ENCODE measurements at places on chromosomes 3 and 15.

GRCh38 chr15:47786371-47786770, 69.1 kb downstream of the SEMA6D start:
- no peak for DNase-seq

DNA sequence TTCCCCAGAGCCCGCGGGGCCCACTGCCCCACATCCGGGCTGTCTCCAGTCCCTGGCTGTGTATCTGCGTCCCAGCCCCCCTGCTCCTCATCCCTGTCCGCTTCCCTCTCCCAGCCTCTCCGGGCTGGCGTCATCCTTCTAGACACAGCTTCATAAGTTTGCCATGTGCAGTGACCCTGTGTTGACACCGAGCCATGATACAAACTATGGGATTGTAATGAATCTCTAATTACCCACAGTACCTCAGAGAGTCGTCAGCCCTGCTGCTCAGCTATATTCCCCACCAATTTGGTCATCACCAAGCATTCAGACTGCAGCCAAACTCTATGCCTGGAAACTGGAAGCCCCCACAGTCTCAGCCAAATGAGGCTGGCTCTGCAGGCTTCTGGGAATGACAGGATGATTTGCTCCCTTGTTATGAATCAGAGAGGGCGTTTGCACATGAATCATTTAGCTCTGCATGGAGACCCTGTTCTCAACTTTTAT, 466.1 kb upstream of the ATP11B start:
- no peak for DNase-seq

DNA sequence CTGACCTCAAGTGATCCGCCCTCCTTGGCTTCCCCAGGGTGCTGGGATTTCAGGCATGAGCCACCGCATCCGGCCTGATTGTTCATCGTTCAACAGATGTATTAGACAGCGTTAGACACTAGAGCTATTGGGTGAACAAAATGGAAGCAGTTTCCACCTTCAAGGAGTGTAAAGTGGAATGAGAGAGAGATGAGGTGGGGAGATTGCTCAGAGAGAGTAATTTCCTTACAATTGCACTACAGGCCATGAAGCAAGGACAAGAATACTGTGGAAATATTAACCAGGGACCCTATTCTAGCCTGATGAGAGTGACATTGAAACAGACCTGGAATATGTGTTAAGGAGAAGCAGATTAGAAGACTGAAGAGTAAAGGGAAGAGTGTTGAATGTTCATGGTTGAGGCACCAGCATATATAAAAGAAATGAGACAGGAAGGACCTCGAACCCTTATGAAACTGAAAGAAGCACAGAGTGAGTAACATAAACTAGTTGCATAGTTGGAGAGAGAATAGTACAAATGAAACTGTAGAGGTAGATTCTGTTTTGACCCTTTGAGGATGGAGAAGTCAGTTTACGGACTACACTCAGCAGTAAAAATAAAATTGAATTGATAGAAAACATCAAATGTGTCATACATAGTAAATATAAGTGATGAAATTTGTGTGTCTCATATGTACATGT, 7.2 kb downstream of the RTF1 start:
- no peak for DNase-seq

DNA sequence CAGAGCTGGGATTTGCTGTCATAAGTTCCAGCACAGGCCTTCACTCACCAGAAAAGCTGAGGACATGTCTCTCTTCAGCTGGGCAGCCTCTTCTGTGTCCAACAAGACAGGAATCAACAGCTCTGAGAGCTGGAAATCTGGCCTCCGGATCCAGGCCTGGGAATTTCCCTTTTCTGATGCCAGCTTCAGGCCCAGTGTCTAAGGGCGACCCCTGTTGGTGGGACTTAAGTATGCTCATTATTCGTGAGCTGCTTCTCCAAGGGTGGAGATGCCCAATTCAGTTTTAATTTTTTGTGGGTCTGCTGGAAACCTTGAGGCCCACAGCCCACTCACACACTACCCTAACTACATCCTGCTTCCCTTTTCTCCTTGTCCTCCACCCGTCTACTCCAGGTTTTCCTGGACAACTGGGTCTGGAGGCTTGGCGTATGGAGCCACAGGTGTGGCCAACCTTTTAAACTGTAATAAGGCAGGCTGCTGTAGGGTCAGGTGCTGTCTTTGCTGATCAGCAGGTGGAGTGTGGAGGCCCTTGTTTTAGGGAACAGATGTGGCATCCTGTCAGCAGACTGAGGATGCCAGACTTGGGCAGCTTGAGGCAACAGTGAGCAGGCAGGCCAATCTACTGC, 2.6 kb upstream of the CEMIP start:
- DNase-seq: peak; percentile 21

DNA sequence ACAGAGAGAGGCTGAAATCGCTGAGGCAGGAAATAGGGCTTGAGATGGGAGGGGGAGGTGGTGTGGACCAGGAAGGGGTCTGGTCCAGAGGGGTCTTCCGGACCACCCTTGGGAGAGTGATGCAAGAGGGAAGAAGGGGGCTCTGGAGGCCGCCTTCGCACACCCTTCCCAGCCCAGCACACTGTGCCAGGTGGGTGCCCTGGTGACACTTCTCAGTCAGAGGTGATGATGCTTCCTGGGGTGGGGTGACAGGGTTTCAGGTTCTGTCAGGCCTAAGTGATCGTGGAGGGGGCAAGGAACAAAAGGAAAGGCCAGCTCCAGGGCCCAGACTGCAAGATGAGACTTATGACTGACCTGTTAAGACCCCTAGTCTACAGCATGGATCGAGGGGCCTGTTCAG, 12.7 kb downstream of the SEMA3G start:
- DNase-seq: no peak
